ENCODE measurements at places on chromosomes 13 and 19.

DNA sequence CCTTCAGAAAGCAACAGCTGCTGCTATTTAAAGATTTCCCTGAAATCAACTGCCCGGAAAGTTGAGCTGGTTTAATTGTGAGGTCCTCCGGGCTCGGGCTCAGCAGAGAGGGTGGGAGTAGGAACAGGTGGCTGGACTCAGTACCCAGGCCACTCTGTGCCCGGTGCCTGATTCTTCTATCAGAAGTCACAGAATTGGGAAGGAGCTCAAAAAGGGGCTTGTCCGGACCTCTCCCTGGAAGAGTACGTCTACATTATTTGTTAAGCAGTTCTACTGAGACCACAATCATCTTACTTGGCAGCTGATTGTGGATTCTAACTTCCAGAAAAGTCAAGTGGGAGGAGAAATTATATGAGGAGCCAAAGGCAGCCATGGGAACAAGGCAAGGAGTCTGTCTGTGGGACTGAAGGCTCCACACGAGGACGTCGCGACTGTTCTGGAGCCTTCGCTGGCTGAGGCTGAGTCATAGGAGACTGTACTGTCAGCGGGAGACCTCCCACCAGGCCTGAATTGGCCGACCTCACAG lies 91.7 kb upstream of the ANKRD10 start:
- DNase-seq, result peak; percentile 1

GRCh38 chr13:20127262-20127561 lies 33.6 kb downstream of the GJA3 start:
- DNase-seq, result no peak

DNA sequence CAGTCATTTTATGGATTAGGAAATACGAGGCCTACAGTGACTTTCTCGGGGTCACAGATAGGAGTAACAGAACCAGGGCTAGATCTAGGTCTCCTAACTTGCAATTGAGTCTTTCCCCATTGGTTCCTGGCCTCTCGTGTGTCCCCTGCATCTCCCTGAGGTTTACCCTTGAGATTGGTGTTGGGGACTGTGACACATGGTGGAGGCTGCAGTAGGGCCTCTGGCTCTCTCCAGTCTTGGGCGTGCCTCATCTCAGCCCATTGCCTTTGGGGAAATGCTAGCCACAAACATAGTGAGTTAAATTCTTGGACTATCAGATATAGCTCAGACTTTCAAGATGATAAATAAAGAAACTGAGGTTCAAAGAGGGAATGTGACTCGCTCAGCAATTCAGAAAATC lies 212.1 kb downstream of the KCNRG start:
- no peak for DNase-seq

GRCh38 chr19:42555801-42556200 lies 27.5 kb upstream of the CEACAM1 start:
- DNase-seq, result no peak

- DNase-seq, result no peak
These were observed 12.7 kb downstream of the SLC27A1 start for GRCh38 chr19:17482877-17483604.

DNA sequence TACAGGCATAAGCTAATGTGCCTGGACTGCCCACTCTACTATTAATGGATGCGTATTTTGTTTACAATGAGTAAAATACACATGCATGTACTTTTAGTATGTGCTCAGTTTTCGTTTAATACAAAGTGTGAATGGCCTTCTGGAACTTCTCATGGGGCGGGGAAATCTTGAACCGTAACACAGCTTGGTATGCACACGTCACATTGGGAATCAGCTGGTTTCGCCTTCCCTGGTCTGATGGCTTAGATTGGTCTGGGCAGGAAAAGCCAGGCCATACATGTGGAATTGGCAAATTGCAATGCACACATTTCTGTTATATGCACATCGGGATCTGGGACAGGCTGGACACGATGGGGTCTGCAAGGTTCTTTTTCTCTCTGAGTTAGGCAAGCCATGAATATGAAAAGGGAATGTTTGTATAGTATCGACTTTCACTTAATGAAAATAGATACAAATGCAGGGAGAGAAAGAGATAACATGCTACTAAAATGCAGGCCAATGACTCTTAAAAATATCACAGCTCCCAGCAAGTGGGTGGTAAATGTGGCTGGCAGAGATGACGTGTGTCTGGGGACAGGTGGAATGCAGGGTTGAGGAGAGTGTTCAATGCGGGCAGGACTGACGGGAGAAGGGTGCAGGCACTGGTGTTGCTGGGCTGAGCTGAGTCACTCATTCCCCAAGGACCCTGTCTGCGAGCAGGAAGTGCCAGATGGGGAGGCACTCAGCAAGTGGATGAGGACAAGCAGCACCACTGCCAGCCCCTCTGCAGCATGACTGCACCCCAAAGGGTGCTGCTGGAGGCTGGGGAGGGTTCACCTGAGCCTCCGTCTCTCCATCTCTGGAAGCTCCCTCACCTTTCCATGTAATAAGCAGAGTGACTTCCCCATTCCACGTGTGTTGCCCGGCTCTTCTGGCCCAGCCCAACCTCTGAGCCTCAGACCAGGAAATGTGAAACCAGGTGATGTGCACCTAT lies 204.0 kb upstream of the GPR12 start:
- DNase-seq, result no peak

DNA sequence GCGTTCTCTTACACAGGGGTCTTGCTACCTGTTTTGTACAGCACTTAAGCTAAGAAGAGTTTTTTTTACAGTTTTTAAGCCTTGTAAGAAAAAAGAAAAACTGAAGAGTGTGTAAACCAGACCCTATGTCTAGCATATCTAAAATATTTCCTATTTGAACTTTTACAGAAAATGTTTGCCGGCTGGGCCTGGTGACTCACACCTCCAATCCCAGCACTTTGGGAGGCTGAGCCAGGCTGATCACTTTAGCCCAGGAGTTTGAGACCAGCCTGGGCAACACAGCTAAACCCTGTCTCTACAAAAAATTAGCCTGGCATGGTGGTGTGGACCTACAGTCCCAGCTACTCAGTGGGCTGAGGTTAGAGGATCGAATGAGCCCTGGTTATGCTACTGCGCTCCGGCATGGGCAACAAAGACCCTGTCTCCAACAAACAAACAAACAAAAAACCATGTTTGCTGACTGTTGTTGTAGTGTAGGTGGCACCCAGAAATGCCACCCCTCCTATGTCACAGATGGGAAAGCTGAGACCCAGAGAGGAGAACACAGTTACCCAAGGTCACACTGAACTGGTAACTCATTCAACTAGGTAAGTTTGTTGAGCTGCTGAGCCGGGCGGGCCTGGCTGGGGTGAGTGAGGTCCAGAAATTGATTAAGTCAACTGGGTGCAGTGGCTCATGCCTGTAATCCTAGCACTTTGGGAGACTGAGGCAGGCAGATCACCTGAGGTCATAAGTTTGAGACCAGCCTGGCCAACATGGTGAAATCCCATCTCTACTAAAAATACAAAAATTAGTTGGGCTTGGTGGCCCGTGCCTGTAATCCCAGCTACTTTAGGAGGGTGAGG lies 1.9 kb upstream of the VASP start:
- no peak for DNase-seq

DNA sequence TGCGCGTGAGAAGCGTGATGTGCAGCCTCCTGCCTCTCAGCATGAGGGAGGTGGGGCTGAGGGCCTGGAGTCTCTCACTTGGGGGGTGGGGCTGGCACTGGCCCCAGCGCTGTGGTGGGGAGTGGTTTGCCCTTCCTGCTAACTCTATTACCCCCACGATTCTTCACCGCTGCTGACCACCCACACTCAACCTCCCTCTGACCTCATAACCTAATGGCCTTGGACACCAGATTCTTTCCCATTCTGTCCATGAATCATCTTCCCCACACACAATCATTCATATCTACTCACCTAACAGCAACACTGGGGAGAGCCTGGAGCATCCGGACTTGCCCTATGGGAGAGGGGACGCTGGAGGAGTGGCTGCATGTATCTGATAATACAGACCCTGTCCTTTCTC lies 8.7 kb downstream of the CD177 start:
- DNase-seq, result no peak

GRCh38 chr13:110424569-110425443 lies 117.7 kb downstream of the COL4A2 start:
- DNase-seq, result no peak

DNA sequence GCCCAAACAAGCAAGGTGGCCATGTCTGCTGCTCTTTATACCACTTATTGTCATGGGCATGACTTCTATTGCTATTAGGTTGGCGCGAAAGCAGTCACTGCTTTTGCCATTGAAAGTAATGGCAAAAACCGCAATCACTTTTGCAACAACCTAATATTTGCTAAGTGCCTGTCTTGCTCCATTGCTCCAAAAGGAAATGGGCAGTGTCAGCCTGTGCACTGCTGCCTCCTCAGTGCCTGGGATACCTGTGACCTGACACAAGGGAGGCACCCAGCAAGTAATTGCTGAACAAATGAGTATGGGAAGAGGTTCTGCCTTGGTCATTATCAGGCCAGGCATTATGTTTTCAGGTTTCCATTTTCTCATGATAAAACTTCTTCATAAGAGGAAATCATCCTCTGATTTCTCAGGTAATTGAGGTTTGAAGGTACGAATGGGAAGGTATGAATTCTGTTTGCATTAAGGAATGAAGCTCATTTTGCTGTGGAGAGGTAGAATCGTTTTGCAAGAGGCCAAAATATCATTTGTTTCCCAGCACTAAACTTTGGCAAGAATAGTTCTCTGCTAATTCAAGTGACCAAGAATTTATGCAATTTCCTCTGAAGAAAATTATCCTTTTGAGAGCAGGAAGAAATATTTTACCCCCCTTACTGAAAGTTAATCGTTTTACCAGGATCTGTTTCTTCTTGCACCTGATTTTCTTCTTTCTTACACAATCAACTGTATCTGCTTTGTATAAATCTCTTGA lies 128.4 kb upstream of the SPRY2 start:
- no peak for DNase-seq

- DNase-seq, result no peak
These were observed 1752.2 kb upstream of the PCDH20 start for GRCh38 chr13:63167699-63168337.

DNA sequence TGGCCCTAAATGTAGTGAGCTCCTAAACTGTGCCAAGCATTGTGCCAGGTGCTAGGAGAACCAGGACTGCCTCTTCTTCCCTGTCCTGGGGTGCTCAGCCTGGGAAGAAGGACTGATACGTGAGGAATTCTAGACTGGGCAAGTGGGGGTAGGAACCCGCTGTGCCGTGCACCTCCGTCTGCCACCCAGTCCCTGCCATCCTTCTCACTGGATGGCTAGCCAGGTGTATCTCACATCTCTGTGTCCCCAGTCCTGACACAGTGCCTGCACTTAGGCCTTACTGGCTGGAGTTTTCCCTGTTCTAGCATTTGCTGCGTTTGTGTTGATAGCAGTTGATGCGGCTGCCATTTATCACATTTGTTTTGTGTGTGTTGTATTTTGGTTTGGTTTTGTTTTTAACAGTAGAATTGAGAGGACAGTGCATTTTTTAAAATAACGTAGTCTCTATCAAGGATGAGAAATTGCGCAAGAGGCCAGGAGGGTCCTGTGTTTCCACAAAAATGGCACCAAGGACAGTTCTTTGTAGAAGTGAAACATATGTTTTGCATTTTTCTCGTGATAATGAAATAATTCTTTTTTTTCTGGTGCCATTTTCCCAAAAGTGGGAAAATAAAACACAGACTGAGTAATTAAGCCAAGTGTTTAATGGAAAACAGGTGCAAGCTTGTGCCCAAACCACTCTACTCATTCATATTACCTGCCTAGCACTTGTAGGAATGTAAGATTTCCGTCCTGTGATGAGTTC lies 4.7 kb upstream of the GPR183 start:
- DNase-seq, result no peak

- no peak for DNase-seq
These were observed 52.0 kb upstream of the GAS6 start for GRCh38 chr13:113915786-113916329.

- DNase-seq, result no peak
These were observed 23.1 kb downstream of the FNDC3A start for GRCh38 chr13:48998641-48999292.

GRCh38 chr19:858868-859843 lies at the start of gene CFD:
TSS of gene CFD (plus strand) at chr19:859664. CDS start at chr19:859690, 26 bp downstream.
- no peak for DNase-seq

GRCh38 chr13:99264051-99264450 lies 5.9 kb upstream of the GPR18 start:
- DNase-seq, result no peak

GRCh38 chr19:48415395-48415794 lies 21.9 kb downstream of the GRIN2D start:
- DNase-seq, result no peak

DNA sequence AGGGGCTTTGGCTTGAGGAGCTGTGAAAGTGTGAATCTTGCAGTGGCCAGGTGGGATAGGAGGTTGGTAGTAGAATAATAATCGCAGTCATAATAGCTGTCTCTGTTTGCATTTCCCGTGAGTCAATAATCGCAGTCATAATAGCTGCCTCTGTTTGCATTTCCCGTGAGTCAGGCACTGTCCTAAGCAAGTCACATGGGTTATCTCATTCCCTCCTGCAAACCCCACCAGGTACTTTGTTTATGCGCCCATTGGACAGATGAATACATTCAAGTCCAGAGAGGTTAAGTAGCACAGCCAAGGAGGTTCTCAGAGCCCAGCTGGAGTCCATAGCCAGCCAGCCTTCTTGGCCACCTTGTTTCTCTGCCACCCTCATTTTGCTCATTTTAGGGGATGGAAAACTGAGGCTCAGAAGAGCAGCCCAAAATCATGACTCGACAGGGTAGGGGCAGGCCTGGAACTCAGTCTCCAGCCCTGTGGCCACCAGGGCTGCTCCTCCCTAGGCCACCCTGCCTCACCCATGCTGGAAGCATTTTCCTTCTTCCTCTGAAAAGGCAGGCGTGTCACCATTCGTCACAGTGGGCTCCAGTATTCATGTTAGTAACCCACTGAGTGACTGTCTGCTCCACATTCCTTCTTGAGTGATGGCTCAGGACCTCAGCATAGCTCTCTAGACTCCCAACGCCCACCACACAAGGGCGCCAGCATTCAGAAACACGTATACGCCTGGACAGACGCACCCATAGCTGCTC lies 206.2 kb downstream of the URI1 start:
- no peak for DNase-seq

GRCh38 chr13:50527612-50528509 lies 315.6 kb downstream of the DLEU7 start:
- no peak for DNase-seq

DNA sequence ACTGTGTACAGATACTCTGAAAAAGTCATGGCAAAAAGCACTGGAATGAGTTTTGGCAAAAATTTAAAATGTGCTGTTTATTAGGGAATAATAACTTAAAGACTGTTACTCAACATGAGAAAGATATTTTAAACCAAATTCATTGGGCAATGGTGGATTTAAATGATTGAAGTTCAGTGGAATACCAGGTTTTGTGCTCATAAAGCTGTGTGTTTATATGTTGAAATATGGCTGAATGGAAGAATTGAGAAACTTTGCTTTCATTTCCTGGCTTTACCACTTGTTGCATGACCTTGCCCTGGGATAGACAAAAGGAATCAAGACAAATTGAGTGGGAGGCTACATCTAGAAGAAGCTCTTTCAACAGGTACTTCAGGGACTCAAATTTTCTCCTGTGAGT lies 246.4 kb downstream of the GPC5 start:
- DNase-seq, result no peak

DNA sequence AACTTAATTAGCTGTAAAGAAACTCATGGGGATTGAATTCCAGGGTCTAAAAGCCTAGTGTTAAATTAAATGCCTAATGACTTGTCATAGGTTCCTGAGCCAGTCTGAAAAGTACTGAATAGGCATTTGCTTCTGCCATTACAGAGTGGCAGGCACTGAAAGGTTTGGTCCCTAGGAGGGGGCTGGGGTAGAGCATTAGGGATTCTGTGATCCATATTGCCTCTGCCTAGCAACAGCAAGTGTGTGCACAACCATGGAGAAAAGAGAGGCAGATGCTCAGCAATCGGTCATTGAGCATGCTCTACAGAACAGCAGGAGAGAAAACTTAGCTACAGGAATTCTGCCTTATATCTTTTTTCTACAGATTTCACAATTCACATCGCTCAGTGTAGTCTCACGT lies 133.5 kb downstream of the TRPC4 start:
- DNase-seq, result peak; percentile 36

Measured in neuronal stem cell (in vitro differentiated cells).